ENCODE measurements at places on chromosomes 16 and 17.

DNA sequence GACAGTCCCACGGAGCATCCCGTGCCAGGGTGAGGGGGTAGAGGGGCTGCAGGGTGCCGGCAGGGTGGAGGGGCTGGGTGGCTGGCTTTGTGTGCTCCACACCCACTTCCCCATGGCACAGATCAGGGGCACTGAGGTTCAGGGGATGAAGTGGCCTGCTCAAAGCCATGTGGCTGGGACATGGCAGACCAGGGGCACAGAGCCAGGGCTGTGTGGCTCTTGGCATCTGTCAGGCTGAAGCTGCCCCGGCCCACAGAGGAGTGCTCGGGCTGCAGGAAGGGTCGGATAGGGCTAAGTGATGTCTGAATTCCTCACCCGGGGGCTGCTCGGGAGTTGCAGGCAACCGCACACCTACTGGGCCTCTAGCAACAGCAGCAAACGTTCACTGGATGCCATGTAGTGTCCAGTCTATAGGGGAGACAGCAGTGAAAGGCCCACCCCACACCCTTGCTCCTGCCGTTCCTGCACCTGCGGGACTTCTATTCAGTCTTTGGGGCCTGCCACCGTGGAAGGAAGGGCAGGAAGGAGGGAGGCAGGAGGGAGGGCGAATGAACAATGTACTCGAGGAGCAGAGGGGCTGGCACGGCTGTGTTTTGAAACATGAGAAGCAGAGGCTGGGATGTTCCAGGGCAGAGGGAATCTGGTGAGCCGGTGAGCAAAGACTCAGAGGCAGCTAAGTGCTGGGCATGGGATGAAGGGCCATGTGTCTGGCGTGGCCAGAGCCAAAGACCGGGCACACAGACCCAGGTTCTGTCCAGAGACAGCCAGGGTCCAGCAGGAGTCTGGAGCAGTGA is 15.1 kb downstream of the SLC5A10 start:
- DNase-seq, result no peak

DNA sequence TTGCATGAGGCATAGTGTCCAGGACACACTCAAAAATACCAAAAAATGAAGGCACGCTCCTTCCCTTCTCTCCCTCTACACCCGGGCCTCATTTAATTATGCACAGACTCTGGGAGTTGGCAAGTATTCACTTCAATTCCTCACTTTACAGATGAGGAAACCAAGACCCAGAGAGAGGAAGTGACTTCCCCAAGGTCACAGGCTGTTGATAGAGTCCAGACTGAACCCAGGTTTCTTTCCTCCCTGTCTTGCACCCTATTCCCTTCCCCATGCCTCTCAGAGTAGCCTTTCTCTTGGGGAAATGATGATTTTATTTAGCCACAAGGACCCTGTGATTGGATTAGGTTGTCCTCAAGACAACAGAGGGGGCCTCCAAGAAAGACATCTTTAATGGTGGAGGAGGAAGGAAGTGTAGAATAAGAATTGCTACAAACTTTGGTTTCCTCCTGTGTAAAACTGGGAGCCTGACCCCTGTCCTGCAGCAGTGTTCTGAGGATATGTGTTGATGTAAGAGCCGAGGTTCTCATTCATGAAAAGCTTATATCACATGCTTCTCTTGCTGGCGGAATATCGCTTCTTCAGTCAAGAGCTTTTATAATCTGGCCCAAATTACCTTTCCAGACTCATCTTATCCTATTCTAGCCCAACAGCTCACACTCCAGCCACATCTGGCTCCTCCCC is 48.8 kb upstream of the SIAH1 start:
- no peak for DNase-seq

GRCh38 chr17:6526362-6527152 is 29.8 kb downstream of the PITPNM3 start:
- DNase-seq, result no peak

GRCh38 chr16:30924076-30924912 is 922 bp downstream of the FBXL19 start:
- no peak for DNase-seq

All from kidney capillary endothelial cell (primary cell).